ENCODE measurements at places on chromosomes 3 and 15.

GRCh38 chr3:136490646-136491405, 240.7 kb downstream of the PCCB start:
- DNase-seq: no peak

DNA sequence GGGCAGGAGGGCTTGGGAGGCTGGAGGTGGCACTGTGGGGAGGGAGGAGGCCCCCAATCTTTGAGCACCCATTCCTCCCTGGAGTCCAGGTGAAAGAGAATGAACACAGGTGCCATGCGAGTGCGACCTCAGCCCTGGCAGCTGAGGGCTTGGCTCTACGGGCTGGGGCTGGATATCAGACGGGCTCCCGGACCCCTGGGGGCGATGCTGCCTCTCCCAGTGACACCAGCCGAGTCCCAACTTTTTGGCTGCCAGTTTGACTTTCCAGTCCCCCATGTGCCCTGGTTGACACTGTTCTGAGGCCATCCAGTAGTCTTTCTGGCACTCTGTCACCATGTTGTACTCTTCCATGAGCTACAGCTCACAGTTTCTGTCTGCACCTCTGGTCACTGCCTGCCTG, 1.2 kb downstream of the VILL start:
- no peak for DNase-seq

- no peak for DNase-seq
Measured at GRCh38 chr15:54960266-54960665, 236.5 kb downstream of the RSL24D1 start.

GRCh38 chr3:178479446-178479845, 56.8 kb upstream of the KCNMB2 start:
- no peak for DNase-seq

DNA sequence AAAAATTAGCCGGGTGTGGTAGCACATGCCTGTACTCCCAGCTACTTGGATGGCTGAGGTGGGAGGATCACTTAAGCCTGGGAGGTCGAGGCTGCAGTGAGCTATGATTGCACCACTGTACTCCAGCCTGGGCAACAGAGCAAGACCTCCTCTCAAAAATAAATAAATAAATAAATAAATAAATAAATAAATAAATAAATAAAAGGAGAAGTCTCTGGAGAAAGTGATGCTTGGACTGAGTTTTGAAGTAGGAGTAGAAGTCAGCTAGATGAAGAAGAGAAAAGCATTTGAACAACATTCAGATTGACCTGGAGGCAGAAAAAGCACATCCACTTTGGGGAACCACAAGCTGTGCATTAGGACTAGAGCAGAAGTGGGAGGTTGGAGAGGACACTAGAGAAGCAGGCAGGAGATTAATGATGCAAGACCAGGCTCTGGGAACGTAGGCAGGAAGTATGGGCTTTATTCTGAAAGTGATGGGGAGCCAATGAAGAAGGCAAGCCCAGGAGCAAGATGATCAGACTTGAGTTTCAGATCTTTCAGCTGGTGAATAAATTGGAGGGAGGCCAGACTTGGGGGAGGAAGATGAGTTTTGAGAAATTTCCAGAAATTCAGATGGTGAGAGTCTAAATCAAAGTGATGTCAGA, 48.7 kb downstream of the KLHL6 start:
- DNase-seq: no peak

DNA sequence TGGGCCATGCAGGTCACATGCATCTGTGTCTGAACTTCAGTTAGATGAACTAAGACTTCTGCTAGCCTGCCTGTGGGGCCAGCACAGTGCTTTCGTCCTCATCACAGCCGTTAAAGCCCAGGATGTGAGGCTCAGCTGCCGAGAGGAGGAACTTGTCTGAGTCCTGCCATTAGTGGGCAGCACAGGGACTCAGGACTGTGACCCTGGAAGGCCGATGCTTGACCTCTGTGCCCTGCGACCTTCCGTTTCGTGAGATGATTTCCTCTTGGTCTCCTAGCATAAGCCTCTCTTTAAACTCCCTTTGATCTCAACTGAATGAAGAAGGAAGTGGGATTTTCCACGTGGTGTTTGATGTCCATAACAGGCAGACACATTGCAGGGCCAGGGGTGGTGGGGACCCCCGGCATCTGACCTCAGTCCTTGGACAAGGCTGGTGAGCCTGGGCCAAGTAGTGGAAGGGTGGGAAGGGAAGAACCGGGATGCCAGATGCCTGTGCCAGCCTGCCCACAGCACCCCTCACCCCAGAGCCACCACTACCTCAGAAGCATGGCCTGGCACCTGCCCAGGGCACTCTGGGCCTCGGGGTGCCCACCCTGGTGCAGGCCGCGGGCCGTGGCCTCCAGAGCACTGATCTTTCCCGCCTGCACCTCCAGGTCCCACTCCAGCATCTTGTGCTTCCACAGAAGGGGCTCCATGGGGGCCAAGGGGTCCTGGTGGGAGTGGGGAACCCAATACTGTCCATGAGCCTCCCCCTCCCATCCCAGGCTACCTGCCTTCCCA, 21.6 kb downstream of the PLA2G4B start:
- DNase-seq: no peak

GRCh38 chr3:67692621-67693020, 38.2 kb upstream of the SUCLG2 start:
- DNase-seq: no peak

- DNase-seq: no peak
Measured at GRCh38 chr15:38128341-38128781, 124.3 kb upstream of the SPRED1 start.

DNA sequence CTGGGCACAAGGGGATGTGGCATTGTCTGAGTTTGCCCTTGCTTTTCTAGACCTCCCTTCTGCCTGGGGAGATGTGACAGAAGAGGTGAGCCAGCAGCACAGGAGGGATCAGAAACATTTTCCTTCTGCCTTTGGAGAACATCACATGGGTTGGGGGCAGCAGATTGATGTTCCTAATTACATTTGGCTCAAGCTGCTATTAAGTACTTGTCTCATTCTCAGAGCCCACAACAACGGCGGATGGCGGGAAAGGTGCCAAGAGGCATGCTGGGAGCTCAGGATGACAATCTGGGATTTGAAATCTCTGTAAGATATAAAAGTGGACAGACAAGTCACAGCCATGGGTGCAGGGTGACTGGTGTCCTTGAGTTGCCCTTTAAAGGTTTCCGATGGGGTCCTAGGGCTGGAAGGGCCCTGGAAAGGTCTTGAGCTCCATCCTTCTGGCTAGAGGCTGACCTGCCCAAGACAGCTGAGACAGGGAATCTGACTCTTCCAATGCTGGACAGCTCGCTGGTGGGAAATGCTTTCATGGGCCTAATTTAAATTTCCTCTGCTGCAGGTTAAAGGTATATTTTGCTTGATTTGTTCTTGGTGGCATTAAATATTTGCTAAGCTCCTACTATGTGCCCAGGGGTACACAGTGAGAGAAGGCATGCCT, 2.4 kb upstream of the CORO2B start:
- DNase-seq: no peak

DNA sequence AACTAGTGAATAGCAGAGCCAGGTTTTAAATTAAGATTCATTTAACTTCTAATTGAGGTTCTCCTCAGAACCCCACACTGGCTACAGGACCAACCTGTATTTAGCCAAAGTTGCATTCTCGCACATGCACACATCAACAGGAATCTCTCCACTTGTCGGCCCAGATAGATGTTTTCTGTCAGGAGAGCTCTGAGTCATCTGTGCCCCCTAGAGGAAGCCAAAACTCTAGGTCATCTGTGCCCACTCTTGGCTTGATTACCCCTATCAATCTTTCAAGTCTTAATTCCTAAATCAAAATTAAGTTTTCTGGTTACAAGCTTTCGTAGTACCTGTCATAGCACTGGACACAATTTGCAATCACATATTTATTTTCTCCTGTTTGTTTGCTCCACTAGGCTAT, 104.9 kb upstream of the EOMES start:
- DNase-seq: no peak

DNA sequence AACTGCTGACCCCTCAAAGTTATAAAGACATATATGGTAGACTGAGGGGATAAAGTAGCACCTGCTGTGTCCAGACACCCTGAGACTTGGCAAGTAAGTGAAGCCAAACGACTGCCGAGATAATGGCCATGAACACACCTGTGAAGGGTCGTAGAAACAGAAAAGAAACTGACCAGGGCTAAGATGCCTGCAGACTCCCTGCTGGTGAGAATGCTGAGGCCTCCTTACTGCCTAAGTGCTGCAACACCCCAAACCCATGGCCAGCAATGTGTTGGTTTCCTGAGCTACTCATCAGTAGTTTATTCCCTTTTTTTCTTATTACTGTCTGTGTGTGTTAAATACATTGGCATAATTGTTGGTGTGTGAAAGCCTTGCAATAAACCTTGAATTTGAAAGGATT, 233.8 kb downstream of the ZNF385D start:
- no peak for DNase-seq

DNA sequence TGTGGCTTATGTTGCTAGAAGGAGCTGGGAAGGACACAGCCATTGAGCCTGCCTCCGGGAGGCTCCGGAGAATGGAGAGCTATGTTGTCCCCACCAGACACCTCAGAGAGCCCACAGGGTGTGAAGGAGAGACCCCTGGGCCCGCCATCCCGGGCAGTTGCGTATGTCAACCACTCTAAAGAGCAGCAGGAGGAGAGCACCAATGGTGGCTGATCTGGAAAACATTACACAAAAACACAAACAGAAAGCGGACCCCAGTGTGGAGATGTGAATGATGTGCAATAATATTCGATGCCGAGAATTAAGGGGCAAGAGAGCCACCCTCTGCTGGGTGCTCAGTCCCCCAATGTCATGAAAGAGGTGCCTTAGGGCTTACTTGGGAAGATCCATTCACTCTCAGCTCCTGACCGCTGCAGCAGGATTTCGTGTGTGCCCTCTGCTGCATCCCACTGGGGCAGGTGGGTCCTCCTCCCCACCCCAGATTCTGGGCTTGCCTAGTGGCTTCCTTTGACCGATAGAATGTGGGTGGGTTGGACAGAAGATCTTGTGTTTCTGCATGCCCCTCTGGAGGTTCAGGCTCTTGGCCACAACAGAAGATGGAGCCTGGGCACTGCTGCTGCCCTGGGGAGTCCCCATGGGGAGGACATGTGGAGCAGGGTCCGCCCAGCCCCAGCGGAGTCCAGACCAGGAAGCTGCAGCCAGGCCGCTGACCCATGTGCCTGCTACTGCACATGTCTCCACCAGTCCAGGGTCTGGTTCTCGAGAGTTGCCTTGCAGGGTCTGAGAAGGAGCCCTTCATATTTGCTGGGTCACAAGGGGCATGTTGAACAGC, 245.3 kb downstream of the OCA2 start:
- no peak for DNase-seq

DNA sequence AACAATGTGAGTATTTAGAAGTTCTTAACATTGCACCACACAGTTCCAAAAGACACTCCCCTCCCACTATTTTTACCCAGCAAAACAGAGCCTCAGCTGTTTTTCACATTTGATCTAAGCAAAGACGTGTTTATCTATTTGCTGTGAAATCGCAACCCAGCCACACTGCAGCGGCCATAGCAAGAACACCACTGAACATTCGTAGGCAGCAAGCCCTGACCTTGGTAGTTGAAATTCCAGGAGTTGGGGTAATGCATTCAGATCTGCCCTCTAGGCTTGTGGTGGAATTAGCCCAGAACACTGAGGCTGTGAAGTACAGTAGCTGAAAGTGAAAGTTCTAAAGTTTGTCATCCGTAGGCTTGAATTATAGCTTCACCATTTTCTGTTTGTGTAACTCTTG, 17.1 kb upstream of the SLC24A5 start:
- DNase-seq: no peak

DNA sequence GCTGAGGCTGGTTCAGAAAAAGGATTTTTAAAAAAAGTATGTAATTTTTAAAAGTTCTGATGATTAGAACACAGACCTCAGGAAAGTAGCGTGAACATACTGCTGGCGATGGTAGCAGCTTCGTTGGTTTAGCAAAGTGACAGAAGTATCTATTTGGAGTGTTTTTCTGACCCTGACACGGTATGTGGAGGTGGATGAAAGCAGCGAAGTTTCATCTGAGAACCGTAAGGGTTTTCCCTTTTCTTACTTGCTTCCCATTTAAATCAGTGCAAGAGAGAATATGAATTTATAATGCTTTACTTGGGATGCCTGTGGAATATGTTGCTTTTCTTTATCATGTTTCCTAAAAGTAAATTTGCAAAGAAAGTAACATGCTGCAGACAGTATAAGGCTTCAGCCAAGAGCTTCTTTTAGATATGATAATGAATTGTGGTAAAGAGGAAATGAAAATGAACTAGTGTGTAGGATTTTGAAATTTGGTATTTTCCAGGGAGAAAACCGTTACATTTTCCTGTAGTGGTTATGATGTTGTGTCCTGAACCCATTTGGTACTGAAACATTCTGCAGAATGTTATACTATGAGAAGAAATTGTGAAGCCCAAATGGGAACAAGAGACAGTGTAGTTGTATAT, 3.9 kb downstream of the CHST2 start:
- DNase-seq: no peak

DNA sequence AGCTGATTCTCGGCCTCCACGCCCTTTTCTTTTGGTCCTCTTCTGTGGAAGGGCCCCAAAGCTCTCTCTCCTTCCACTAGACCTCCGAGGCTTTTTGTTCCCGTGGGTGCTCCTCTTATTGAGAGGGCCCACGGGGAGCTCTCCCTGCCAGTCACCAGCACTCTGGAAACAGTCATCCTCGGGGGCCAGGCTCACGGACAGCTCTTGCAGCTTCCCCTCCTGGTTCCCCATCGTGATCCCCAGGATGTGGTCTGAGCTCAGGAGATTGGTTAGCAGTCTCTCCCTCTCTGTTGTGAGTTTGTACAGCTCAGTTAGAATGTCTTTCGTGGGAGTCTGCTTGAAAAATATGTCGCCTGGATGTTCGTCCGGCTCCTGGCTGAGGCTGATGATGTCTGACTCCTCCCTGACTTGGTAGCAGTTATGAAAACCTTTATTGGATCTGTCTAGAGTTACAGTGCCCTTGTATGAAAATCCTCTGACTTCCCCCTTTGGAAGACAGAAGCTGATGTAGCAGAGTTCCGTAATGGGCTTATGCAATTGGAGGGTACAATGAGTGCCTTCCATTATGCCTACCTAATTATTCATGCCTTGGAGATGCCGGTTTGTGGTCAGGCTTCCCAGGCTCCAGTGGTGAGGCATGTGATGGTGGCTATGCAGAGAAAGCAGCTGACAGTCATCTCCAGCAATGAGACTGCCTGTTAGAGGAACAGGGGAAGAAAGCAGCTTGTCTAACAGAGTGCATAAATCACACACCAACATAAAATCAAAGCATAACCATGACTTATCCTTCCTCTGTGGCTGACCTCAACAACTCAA, 40.0 kb downstream of the FMN1 start:
- DNase-seq: no peak

- DNase-seq: no peak
Measured at GRCh38 chr3:186102687-186103086, 6.2 kb downstream of the ETV5 start.

DNA sequence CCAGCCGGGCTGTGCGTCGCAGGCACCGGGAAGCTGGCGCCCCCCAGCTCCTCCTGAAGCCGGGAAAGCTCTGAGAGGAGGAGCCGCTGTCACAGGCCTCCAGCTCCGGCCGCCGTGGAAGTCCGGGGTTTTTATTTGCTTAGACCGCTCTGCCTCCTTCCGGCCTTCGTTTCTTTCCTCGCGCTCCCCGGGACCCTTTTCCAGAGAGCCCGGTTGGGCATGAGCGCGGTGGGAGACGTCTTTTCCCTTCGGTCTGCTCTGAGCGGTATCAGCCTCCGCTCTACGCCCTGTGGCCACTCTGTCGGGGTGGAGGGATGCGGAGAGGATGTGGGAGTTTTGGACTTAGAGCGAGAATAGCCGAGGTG, 559 bp downstream of the SENP5 start:
- DNase-seq: peak; percentile 0
